ELR (cell line): ENCODE measurements at places on chromosomes 4 and X.

GRCh38 chr4:61086357-61086756, 113.8 kb upstream of the ADGRL3 start:
- no peak for DNase-seq

GRCh38 chr4:150235808-150236271, 157.6 kb downstream of the DCLK2 start:
- peak; percentile 32 for DNase-seq

DNA sequence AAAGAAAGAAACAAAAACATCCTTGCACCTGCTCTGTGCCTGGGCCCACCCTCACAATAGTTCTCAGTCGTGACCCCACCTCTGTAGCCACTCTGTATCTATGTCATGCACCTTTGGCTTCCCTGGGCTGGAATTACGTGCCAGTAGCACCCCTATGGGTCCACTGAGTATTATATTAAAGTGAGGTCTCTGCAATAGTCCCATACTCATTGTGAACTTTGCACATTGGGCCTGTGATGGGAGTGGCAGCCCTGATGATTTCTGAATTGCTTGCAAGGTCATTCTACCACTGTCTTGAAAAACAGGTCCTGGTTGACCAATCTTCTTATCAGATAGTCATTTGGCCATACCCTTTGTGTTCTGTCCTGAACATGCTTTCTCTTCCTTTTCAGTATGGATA, 1012.1 kb downstream of the RAB28 start:
- no peak for DNase-seq

DNA sequence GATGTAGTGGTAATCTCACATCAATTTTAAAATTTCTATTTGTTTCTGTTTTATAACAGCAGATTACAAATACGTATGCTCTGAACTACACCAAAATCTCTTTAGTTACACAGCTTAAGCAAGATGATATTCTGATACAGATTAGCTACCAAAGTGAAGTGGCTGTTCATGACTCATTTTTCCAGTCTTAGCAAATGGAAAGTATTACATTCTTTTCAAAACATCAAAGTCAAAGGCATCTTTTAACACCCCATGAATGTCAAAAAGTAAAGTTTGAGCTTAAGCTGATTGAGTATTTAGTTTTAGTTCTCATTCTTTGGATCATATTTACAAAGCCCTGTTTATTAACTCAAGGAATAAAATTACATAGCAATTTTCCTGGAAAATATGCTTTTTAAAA, 6.6 kb upstream of the HPGDS start:
- DNase-seq = peak; percentile 3

DNA sequence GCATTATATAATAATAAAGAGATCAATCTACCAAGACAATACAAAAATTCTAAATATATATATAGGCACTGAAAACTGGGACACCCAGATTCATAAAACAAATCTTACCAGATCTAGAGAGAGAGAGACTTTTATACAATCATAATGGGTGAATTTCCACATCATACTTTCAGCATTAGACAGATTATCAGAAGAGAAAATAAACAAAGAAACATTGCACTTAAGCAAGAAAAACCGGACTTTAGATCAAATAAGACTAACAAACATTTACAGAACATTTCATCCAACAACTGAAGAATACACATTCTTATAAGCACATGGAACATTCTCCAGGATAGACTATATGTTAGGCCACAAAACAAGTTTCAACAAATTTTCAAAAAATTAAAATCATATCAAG, 245.1 kb downstream of the INPP4B start:
- DNase-seq = no peak

DNA sequence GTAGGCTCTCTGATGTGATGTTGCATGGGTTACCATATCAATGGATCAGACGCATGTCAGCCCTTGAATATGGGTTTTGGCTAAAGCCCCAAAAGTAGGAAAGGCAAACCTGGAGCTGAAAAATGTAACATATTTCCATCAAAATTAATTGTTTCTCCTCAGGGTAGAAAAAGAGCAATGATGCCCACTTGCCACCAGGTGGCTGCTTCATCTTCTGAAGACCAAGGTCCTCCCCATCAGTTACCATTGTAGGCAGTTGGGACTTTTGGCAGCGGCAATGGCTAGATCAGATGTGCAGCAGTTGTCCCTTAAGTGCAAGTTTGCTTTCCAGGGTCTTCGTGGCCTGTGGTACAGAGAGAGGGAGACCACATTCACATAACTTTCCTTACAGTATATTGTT, 118.2 kb downstream of the NAF1 start:
- peak; percentile 58 for DNase-seq

DNA sequence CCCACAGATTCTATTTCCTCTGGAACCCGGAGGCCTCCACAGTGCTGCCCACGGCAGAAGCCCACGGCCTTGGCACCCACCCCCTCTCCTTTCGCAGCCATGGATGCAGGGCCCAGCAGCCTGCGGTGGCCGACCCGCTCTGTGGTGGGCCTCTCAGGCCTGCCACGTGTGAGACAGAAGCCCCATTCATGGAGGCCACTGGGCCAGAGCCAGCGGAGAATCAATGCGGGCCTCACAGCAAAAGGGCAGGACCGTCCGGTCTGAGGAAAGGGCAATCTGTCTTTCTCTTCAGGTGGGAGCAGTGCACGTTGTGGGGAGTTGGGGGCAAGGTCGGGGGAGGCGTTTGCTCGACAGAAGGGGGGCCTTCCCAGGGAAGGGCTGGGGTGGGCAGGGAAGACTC, 8.4 kb upstream of the HAUS7 start:
- DNase-seq = no peak

- no peak for DNase-seq
Measured at GRCh38 chr4:3660086-3660927, 105.9 kb upstream of the ADRA2C start.

GRCh38 chrX:154033848-154034247, 14.1 kb upstream of the IRAK1 start:
- DNase-seq = no peak

DNA sequence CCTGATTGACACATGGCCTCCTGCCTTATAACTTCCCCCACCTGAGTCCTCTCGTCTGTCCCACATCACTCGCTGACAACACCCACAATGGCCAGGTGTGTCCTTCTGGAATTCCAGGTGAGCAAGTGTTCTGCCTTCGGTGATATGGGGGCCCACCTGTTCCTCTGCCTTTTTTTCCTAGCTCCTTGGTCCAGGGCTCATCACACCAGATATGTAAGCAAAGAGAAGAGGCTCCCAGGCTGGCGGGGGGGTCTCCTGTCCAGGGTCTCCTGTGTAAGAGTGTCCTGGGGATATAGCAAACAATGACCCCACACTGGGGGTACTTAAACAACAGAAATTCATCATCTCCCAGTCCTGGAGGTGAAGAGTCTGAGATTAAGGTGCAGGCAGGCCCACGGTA, 25.2 kb downstream of the P2RY8 start:
- DNase-seq = no peak

DNA sequence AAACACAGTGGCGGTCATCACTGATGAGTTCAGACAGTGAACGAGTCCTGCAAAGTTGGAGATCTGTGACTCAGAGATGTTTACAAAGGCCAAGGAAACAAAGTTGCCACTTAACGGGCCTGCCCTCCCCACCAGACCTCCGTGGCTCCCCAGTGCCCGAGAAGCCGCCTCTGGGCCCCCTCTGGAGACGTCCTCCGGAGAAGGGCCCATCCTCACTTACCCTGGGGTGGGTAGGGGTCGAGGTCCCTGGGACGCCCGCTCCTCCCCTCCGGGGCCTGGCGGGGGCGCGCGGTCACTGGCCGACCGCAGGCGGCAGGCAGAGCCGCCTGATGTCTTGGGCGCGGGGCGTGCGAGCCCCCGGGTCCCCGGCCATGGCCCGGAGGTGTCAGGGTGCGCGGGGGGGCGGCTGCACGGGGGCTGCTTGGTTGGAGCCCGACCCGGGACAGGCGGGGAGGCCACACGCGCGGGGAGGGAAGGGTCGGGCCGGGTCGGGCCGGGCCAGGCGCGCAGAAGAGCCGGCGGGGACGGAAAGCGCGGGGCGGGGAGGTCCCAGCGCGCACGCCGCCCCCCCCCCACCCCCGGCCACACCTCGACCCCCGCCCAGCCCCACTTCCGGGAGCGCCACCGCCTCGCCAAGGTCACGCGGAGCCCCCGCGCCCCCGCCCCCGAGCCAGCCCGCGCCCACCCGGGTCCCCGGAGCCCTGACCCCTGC, 529 bp downstream of the DHRSX start:
- peak; percentile 79 for DNase-seq

GRCh38 chr4:89287945-89288344, 19.7 kb downstream of the GPRIN3 start:
- DNase-seq = no peak

DNA sequence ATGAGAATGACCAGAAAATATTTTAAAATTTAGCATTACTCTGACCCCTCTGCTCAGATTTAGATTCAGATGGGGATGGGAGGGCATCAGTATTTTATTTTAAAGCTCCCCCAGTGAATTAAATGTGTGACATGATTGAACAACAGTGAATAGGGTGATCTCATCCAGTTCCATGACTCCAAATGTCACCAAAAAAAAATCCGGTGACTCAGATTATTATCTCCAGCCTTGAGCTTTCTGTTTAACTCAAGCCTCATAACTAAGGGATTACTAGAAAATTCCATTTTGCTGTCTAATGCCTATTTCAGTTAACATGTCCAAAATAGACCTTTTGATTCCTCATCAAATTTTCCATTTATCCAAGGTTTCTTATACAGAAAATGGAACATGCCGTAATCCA, 121.8 kb upstream of the TMEM47 start:
- peak; percentile 85 for DNase-seq

GRCh38 chr4:143337600-143338287, 1.1 kb downstream of the GAB1 start:
- peak; percentile 59 for DNase-seq
